AG09319 (cell line): ENCODE measurements at places on chromosomes 2 and 18.
A peak's percentile ranks its signal among the peaks of the same experiment; 100 is the strongest.

DNA sequence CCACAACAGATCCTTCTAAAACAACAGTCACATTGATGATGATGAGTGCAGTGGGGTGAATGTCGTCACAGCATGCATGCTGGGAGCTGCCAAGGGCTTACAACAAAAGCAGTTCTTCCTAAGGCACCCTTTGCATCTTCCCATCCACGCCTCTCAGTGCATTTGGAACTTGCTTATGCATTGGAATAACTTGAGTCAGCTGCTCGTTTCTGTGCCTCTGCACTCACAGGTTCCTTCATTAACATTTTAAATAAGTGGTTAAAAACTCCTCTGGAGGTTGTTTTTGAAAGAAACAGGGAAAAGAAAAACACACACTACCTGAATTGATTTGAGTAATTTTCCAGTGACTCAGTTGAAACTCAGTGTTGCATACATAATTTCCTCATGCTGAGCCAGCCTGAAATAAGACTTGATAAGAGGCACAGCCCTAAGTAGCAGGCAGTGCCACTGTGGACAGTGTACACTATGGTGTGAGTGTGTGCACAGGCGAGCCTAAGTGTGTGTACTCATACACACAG is 46.8 kb upstream of the TRIM43B start:
- no peak for DNase-seq

- DNase-seq: no peak
These were observed 299.0 kb upstream of the FBXO11 start for GRCh38 chr2:48205137-48205798.

GRCh38 chr2:20818820-20819219 is 4.1 kb downstream of the LDAH start:
- no peak for DNase-seq

- peak; percentile 39 for DNase-seq
These were observed 80.1 kb upstream of the SMAD7 start for GRCh38 chr18:49030692-49031443.

DNA sequence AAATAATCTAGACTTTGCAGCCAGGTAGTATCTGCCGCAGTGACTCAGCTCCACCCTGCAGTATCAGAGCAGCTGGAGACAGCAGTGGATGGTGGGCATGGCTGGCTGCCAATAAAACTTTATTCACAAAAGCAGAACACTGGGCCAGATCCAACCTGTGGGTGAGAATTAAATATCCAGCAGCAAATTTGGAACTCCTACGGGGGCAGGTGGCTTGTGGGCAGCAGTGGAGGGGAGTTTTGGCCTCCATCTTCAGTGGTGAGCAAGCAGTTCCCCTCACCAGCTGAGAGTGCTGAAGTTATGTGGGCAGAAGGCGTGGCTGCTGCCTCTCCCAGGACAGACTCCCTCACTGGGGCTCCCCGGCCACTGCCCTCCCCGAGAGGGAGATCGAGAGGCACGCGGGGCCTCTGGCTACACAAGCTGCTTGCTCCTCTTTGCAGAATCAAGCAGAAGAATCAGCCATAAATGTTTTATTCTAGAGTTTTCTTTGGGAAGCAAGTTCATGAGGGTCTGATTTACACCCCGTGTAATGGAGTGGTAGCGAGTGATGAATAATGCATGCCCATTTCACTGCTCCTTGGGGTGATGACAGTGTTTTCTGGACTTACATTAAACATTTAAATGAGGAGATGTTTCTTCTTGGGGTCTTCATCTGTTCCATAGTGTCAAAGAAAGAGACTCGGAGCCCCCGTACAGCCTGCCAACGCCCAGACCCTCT is 204.3 kb downstream of the SEPTIN10 start:
- DNase-seq: no peak

DNA sequence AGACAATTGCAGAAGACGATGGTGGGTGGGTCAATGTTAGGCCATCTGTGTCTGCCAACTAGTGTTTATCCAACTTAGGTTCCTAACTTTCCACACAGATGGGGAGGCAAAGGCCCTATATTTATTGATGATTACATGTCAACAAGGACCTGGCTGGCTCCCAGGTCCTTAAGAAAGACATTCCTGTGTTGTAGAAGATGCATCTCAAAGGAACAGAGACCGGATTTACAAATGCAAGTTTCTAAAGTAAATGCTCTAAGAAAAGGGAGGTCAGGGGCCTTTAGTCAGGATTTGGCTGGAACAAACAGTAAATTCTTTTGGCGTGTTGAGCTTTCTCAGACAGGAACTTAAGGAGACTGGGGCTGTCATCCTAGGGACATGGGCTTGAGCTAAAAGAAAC is 175.0 kb downstream of the SH3BP4 start:
- no peak for DNase-seq

DNA sequence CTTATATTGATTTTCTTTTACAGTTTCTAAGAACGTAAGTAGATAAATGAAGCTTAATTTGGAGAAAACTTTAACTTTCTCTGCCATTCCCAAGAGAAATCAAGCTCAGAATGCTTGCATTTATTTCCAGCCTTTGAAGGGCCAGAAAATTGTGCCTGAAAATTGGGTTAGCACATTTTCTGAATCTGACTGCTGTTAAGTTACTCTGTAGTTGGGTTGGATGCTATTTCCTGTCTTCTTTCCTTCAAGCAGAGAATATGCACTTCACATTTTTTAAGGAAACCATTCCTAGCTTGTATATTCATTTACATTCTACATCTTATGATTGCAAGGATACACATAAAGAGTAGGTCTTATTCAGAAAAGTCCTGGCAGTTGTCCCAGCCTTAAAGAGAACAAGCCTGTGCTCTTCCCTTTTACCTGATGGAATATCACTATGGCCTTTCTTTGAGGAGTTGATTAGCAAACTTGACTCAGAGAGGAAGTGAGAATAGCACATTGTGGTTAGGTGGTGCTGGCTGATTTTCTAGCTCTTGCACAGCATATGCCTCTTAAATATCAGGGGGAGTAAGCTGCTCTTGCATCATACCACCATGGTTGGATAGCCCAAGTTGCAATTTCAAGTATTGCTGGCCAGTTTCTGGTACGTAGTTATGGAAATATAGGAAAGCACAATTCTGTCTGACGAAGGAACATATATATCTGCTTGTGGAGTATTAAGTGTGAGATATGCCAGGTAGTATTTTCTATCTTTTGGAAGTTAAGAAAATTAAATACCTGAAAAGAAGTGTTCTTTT is 133.7 kb downstream of the COMMD1 start:
- no peak for DNase-seq

- DNase-seq: no peak
These were observed 44.0 kb upstream of the PPP1CB start for GRCh38 chr2:28707592-28707991.

- no peak for DNase-seq
These were observed 33.5 kb downstream of the PTPN18 start for GRCh38 chr2:130389358-130389757.

- no peak for DNase-seq
These were observed 271.8 kb downstream of the GLI2 start for GRCh38 chr2:121007490-121007853.

GRCh38 chr2:100391735-100392515 is 25.5 kb downstream of the CHST10 start:
- DNase-seq: no peak

- DNase-seq: no peak
These were observed 90.2 kb downstream of the ZFP36L2 start for GRCh38 chr2:43136011-43136799.

DNA sequence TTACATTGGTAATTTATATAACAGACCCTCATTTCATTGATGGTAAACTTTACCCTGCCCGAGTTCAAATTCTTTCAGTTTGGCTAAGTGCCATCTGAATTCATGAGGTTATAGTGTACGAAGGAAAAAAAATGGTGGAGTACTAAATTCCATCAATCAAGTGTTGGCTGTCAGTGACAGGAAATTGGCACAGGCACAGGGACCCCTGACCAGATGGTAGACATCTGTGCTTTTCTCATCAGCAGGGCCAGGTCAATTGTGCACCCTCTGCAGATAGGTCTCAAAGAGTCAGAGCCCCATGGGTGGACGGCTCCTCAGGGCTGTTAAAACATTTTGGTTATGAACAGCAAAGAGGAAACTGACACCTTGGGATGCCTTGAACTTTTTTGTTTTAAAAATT is 439.2 kb downstream of the SETBP1 start:
- DNase-seq: no peak

GRCh38 chr2:8701681-8702379 is 20.0 kb downstream of the ID2 start:
- no peak for DNase-seq

- DNase-seq: no peak
These were observed 121.9 kb downstream of the TMEM18 start for GRCh38 chr2:555164-555922.

GRCh38 chr2:158097481-158097880 is 4.2 kb upstream of the UPP2 start:
- no peak for DNase-seq

DNA sequence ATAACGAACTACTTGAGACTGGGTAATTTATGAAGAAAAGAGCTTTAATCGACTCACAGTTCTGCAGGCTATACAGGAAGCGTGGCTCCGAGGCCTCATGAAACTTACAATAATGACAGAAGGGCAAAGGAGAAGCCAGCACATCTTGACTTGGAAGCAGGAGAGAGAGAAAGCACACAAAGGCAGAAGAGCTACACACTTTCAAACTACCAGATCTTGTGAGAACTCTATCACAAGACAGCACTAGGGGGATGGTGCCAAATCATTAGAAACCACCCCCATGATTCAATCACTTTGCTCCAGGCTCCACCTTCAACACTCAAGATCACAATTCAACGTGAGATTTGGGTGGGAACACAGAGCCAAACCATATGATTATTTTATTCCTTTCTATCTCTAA is 655.9 kb upstream of the SYT4 start:
- no peak for DNase-seq

DNA sequence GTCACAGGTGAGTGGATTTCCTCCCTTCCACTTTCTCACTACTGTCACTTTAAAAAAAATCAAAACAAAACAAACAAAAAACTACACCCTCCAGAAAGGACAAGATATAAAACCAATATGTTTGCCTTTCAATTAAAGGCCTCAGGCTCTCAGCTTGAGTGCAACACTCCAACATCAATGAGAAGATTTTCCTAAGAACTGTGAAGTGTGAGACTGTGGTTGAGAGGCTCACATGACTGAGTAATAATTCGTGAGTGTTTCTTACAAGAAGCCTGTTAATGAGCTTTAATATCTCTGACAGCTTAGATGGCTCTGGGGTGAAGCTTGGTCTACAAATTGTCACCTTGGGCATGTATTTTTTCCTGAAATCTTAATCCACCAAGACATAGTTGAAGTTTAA is 216.1 kb downstream of the ETAA1 start:
- DNase-seq: no peak

- DNase-seq: peak; percentile 62
These were observed 319 bp upstream of the EN1 start for GRCh38 chr2:118847762-118848172.

DNA sequence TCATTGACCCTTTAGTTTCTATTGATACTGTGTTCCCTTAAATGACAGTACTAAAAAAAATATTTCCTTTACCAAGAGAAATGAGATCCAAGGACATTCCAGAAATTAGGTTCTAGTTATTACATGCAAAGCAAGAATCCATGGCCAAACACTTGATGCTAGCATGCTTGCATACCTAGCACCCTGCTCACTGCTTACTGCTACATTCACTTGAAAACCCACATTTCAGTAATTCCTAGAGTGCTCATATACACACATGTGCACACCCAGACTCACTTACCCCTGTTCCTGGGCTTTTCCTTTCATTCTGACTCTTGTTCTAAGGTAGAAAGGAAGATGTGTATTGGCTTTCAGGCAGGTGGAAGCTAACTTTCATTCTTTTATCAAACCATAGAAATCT is 395.9 kb downstream of the THSD7B start:
- no peak for DNase-seq
